ENCODE measurements at places on chromosomes 16 and 17.

GRCh38 chr16:48064971-48065370 lies 90.8 kb downstream of the ABCC12 start:
- no peak for DNase-seq

GRCh38 chr17:5500247-5500588 lies 13.9 kb downstream of the MIS12 start:
- no peak for DNase-seq

DNA sequence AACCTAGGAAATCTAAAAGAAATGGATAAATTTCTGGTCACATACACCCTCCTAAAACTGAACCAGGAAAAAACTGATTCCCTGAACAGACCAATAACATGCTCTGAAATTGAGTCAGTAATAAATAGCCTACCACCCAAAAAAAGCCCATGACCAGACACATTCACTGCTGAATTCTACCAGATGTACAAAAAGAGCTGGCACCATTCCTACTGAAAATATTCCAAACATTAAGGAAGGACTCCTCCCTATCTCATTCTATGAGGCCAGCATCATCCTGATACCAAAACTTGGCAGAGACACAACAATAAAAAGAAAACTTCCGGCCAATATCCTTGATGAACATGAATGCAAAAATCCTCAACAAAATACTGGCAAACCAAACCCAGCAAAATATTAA lies 52.9 kb downstream of the TTC19 start:
- no peak for DNase-seq

DNA sequence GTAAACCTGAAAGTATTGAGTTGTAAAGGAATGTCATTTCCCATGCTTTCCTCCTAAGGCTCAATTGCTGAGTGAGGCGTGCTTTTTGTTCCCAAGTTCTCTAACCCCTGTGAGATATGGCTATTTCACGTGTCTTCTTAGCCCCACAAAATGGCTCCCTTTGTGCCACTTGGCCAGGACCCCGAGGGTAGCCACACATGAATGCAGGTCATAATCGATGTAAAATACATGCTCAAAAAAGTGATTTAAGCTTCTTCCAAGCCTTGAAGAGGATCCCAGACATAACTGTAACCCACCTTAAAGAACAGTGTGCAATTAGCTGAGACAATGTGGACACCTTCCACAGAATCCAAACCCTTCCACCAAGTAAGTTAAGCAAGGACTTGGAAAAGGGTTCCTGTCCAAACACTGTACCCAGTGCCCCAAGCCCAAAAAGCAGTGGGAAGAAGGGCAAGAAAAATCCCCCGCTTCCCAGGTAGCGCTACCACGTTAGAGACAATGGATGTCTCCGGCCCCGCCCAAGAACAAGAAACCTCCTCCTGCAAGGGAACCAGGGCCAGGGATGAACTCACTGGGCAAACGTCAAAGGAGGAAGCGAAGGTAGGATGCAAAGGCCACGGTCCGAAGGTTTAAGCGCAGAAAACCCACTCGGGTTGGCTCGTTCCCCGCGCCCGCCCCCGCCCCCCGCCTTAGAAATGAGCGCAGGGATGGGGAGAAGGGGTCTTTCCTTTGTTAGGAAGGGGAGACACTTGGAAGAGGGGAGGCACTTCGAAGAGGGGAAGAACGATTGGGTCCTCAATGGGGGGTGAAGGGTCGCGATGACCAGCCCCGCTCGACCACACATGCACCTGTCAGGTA lies 1.2 kb downstream of the JPT1 start:
- no peak for DNase-seq

DNA sequence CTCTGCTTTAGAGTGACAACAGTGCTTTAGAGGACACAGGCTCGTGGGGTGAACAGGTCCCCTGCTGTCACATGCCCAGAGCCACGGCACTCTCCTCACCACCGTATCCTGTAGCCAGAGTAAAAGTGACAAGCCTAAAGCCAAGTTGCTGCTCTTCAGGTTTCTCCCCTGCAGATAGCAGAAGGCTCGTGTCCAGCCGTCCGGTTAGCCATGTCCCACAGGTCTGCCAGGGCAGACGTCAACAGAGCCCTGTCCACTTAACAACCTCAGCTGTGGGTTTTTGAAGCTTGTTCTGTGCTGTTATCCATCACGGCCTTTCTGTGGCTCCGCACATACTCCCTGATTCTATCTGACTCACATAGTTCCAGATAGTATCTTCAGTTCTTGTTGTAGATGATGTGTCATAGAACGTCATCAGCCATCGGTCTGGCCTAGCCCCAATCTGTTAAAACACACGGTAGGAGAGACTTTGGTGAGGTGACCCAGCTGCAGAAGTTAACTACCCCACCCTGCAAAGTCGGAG lies 100.7 kb downstream of the SOCS1 start:
- no peak for DNase-seq

- no peak for DNase-seq
These were observed 23.7 kb downstream of the NCOR1 start for GRCh38 chr17:16191604-16192003.

DNA sequence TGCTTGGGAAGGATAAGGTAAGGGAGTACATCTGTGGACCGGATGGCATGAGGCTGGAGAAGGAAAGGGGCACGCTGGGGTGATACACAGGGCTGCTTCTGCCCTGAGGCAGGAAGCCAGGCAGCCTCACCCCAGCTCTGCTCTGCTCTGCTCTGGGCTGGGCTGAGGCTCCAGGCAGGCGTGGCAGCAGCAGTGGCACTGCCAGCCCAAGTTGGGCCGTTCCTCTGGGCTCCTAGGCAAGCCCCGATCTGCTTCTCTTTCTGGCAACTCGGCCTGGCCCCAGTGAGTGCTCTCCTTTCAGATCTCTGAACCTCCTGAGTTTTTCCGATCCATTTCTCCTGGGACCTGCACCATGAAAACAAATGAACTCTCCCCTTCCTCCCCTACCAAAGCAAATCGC lies 44.9 kb downstream of the VAC14 start:
- no peak for DNase-seq

GRCh38 chr17:76793775-76794174 lies 55.9 kb downstream of the MFSD11 start:
- DNase-seq = no peak

- DNase-seq = no peak
These were observed 63.4 kb upstream of the TANC2 start for GRCh38 chr17:62902531-62903220.

DNA sequence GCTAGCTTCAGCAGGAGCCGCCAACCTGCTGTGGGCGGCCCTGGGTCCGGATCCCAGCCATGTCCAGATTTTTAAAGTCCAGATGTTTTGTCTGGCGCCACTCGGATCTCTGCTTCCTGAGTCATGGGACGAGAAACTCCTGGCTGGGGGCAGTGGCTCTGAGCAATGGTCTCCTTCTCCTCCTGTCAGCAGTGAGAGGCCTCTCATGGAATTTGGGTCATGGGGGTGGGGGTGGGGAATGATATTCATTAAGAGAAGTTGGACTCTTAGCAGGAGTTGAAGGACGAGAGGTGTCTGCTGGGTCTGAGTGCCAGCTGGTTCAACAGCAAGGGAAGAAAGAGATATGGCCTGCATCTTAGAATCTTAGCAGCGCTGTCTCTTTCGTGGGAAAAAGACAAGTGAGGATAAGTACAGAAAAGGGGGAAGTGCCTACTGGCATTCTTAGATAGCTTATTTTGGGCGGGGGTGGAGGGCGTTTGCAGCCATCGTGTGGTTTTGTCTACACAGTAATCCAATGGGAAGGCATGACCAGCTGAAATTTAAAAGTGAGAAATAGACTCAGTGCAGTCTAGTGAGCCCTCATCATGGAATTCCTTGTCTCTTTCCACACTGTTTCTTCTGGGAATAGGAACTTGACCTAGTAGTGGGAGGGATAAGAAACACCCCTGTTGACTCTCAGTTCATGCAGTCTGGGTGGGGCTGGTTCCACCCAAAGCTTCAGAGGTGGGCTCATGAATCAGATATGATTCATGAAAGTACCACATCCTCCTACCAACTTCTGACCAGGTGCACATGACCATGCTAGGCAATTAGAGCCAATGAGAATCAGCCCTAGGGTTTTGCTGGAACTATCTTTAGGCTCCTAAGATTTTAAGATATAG lies 80.5 kb downstream of the MYH13 start:
- DNase-seq = no peak

DNA sequence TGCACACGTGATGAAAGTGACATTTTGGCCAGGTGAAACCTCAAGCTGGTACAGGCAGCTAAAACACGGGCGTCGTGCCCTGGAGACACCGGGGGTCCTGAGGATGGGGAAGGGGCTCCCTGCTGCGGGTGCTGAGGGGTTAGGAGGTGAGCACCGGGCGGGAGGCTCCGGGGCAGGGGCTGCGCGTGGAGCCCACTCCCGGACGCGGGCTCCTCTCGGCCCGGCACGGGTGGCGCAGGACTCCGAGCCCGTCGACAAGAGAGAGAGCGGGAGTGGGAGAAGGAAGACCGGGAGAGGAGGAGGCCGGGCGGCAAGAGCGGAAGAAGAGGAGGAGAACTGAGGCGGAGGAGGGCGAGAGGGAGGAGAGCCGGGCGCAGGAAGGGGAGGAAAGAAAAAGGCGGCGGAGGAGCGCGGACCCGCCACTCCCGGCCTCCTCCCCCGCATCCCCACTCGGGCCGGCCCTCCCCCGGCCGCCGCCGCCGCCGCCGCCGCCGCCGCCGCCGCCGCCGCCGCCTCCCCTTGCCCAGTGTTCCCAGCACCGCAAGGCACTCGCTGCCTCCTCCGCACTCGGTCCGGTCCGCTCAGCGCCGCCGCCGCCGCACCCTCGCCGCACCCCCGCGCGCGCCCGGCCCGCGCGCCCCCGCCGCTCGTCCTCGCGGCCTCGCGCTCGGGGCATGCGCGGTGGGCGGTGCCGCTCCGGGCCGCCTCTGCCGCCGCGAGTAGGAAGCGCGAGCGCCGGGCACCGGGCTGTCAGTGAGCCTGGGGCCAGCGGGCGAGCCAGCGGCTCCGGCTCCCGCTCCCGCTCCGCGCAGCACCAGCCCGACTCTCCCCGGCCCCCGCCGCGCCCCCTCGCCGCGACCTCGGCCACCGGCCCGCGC lies at the start of gene PRKCA:
TSS of gene PRKCA (plus strand) at position 750 of the 878 bp plus-strand sequence.
- DNase-seq = peak; percentile 49

DNA sequence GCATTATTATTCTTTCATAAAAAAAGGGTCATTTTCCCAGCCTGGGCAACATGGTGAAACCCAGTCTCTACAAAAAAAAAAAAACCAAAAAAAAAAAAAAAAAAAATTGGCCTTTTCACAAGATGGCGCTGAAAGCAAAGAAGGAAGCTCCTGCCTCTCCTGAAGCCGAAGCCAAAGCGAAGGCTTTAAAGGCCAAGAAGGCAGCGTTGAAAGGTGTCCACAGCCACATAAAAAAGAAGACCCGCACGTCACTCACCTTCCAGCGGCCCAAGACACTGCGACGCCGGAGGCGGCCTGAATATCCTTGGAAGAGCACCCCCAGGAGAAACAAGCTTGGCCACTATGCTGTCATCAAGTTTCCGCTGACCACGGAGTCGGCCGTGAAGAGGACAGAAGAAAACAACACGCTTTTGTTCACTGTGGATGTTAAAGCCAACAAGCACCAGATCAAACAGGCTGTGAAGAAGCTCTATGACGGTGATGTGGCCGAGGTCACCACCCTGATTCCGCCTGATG lies 4.9 kb upstream of the PGAP6 start:
- DNase-seq = no peak

DNA sequence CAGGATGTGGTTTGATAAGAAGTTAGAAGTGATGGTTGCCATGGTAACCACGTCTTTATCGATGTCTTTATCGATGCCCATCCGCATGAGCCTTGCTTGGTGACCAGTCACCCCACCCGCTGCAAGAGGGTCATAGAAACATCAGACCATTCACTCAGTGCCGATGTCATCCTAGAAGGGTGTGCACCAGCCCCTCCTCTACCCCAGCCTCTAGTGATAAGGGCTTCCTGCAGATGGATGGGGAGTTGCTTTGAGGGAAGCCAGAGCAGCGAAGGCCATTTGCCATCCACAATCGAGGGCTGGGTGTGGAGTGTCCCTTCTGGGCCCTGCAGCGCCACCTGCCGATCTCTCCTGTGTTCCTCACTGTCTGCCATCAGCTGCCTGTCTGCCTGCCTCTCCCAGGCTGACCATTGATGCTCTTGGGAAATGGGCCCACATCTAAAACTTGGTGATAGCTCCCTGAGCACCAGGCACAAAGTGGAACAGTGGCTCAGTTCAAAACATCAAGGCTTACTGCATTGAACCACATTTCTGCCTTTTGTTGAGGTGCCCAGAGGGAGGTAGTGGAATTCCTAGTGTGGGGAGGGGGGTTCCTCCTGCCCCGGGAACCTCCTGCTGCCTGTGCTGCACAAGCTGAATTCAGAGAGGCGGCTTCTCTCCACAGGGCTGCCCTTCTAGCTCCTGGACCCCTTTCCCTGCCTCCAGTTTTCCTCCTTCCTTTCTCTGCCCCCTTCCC lies 8.9 kb downstream of the CALB2 start:
- DNase-seq = no peak

- DNase-seq = no peak
These were observed 152.0 kb downstream of the LGALS9B start for GRCh38 chr17:20315311-20315710.

- DNase-seq = no peak
These were observed 17.0 kb downstream of the HS3ST3A1 start for GRCh38 chr17:13584701-13585080.

GRCh38 chr16:55500530-55501011 lies 8.3 kb upstream of the LPCAT2 start:
- no peak for DNase-seq

DNA sequence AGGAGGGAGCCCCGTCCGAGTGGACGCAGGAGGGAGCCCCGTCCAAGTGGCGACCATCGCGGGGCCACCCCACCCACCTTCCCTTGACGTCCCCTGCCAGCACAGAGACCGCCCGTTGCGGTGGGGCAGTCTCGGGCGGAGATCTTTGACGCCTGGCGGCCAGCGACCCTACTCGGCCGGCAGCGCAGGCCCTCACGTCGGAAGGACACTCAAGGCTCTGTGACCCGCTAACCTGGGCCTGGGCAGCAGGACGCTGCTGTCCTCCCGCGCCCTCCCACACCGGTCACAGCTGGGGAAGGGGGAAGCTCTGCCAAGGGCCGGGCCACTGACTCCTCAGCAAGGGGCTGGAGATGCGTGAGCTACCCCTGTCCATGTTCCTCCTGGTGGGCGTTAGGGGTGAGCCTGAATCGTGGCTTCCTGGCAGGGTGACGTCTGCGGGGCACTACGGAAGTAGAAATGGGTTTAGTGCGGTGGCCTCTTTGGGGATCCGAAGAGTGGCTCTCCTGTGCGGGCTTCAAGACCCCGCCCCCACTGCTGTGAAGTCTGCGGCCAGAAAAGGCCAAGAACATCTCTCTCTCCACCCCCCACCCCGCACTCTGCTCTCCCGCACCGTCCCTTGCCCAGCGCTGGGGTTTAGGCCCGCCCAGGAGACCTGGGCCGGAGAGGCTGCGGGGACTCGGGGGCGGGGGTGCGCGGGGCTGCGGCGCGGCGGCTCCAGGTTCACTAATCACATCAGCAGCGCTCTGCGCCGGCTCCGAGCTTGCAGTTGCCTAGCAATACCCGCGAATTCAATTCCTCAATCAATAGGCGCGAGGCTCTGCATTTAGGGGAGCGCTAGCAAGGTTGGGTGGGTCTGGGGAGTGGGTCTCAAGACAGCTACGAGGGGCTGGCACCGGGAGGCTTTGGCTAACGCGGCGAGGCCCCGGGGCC lies 5.8 kb downstream of the CBX8 start:
- no peak for DNase-seq

- DNase-seq = no peak
These were observed 100.9 kb downstream of the C16orf95 start for GRCh38 chr16:87216148-87216840.

GRCh38 chr16:28606291-28607115 lies 3.3 kb downstream of the SULT1A1 start:
- DNase-seq = no peak

Data from activated CD4-positive, alpha-beta T cell treated with anti-CD3 and anti-CD28 coated beads, Interleukin-2, amount 50 U/mL, for 24 hours (primary cell).